ENCODE measurements at places on chromosomes 11 and 22.
A peak's percentile ranks its signal among the peaks of the same experiment; 100 is the strongest.

GRCh38 chr11:37409124-37409523 is 811.1 kb upstream of the RAG2 start:
- DNase-seq = no peak

DNA sequence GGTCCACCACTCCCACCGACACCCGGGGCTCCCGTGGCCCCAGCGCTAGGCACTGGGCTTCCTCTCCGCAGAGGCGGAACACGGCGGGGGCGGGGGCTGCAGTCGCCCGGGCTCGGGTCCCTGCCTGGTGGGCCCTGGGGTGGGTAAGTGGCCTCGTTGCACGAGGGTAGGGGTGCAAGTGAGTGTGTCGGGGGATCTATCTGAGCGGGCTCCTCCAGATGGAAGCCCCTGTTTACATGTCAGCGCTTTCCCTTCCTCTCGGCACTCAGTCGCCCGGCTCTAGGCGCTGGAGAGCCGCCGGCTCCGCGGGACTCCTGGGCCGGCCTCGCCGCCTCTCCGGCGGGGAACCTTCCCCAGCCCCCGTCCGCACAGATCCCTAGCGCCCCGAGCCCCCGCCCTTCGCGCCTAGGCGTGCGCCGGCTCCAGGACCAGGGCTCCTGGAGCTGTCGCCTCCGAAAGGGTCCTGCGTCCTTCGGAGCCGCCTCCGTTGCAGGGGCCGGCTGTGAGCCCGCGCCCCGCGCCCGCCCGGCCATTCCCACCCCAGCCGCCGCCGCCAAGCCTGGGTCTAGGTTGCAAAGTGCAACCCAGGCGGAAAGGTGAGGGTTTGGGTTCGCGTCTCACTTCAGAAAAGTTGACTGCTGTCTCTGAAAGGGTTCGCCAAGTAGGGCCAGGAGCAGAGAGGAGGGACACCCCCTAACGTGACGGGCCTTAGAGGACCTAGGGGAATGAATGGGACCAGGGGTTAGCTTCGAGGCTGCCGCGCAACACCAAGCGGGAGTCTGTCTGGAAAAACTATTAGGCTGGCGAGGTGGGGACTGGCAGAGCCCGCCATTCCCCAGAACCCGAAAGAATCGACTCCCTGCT is 978 bp downstream of the FLI1 start:
- DNase-seq = no peak

GRCh38 chr11:100741866-100742625 is 55.0 kb downstream of the ARHGAP42 start:
- no peak for DNase-seq

DNA sequence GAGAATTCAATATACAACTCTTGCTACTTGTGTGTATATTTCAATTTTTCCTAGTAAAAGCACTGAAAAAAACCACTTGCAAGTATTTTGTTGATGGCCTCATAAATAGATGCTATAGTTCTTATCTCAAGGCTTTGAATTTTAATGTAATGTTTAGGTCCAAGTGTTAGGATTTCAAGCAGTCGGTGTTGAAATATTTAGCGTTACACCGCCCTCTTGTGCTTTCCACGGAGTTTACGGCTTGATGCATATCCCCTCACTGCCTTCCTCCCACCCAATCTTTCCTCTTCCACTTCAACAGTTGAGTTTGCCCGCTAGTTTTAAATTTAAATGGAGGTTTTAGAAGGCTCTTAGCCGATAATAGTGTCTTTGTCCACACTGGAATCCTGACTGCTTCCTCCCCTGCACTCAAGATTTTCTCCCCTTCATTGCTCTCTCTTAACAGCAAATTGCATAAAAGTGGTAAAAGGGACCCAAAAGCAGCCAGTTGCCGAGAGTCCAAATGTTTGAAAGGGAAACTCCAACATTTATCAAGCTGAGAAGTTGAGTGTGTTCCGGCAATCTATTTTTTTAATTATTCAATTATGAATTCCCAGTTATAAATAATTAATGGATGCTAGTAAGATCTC is 25.9 kb upstream of the HTATIP2 start:
- DNase-seq = no peak

DNA sequence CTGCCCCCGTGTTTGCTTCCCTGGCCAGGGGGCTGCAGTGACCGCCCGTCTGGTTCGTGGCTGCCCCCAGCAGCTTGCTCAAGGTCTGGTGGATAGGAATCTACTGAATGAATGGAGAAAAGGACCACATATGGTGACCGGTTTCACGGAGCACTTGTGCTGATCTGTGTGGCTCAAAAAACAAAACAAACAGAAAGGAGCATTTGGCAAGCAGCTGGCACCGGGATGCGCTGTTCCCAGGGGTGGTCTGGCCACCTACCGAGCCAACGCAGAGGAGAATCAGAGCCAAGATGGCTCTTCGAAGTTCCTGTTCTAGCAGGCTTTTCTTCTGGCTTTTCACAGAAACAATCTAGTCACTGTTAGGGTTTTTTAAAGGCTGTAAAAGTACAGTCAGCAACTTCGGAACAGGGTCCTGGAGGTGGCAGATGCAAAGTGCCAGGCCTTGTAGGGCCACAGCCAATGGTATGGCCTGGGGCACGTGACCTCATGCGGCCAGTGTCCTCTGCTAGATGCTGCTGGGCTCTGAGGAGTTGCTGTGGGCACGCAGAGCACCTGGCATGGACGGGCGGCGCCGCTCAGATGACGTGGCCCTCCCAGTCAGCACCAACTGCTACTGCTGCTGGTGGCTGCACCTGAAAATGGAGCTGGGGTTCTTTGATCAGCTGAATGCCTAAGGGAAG is 27.3 kb upstream of the PACSIN2 start:
- no peak for DNase-seq

- DNase-seq = peak; percentile 49
Measured at GRCh38 chr22:36435516-36436415, 45.7 kb downstream of the TXN2 start.

DNA sequence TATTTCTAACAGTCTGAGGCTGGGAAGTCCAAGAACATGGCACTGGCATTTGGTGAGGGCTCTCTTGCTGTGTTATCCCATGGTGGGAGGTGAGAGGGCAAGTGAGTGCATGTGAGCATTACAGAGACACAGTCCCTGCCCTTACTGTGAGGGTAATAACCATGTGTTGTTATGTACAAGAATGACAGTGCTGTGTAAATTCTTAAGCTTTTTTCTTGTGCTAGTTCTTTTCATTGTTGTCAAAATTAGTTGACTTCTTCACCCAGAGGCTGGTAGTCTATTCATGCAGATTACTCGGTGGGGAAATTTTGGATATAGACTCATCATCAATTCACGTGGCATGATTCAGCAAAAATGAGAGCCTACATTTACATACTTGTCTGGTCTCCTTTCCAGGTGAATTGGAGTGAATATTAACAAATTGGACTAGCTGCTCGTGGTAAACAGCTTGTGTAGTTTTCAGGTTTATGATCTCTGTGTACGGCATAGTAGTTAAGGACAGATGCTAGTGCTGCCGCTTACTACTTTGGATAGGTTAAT is 49.3 kb downstream of the ATXN10 start:
- no peak for DNase-seq

GRCh38 chr11:56196705-56197104 is 20.3 kb downstream of the OR5J2 start:
- no peak for DNase-seq

- no peak for DNase-seq
Measured at GRCh38 chr22:32255726-32256125, 579 bp upstream of the SLC5A4 start.

DNA sequence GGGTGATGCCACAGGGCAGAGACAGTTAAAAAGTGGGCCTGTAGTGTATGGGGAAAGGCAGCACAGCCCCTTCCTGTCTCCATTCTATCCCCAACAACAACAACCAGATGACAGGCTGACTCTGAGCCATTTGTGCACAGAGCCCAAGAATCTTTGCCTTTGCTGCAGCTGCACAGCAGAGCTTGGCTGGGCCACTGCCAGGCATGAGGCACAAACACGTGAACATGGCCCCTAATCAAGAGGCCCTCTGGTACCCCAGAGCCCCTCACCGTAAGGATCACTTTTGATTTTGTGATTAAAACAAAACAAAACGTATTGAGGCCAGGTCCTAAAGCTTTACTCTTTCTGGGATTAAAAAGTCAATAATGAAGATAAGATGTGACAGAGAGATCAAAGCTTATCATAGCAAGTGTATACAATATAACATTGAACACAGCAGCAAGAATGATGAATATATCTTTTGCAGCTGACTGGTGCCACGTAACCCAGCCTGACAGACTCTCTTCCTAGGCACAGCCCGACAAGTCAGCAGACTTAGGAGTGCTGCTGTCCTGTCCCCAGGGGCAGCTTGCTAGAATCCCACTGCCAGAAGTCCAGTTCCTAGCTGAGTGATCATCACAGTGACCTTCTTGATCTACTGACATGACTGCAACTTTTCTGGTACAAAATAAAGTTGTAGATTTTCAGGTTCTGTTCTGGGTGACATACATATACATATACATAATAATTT is 117.8 kb downstream of the SERGEF start:
- no peak for DNase-seq

DNA sequence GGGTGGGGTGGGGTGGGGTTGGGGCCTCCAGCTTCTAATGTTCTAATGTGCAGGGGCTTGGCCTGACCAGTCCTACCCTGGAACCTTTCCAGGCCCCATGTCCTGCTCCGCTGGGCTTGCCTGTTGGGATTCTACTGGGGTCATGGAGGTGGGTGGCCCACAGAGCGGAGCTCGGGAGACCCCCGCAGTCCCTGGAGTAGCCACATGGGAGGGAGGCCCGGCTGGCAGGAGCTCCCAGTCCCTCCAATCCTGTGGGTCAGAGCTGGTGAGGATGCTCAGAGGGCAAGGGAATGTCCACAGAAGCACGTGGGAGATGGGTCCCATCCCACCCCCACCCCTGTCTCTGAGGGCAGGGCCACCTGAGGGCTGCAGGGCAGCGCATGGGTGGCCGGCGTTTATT is 2.9 kb downstream of the SEPTIN5 start:
- DNase-seq = no peak

- peak; percentile 2 for DNase-seq
Measured at GRCh38 chr11:133134314-133135173, 397.8 kb downstream of the OPCML start.

- DNase-seq = no peak
Measured at GRCh38 chr11:44532809-44533208, 32.7 kb upstream of the CD82 start.

DNA sequence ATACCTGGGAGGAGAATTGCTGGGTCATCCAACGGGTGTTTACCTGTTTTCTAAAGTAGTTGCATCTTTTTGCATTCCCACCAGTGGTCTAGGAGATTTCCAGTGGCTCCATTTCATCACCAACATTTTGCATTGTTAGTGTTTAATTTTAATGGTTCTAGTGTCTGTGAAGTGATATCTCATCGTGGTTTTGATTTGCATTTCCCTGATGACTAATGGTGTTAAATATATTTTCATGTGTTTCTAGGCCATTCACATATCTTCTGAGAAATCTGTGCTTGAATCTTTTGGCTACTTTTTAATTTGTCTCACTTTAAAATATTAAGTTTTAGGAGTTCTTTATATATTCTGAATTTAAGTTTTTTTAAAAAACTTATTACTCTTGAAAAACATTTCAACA is 439.6 kb downstream of the TMEM135 start:
- no peak for DNase-seq

- no peak for DNase-seq
Measured at GRCh38 chr11:134597452-134597851, 185.4 kb upstream of the B3GAT1 start.

DNA sequence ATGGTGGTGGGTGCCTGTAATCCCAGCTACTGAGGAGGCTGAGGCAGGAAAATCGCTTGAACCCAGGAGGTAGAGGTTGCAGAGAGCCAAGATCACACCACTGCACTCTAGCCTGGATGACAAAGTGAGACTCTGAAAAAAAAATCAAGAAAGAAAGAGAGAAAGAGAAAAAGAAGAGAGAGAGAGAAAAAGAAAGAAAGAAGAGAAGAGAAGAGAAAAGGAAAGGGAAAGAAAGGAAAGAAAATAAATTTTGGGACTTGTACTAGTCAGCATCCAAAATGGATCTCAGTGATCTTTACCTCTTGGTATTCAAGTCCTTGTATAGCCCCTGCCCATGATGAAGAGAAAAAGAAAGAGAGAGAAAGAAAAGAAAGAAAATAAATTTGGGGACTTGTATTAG is 22.2 kb upstream of the PICALM start:
- DNase-seq = no peak

- DNase-seq = no peak
Measured at GRCh38 chr11:2363130-2363529, 14.0 kb upstream of the CD81 start.

GRCh38 chr22:46694416-46695170 is 43.5 kb downstream of the CERK start:
- DNase-seq = no peak

DNA sequence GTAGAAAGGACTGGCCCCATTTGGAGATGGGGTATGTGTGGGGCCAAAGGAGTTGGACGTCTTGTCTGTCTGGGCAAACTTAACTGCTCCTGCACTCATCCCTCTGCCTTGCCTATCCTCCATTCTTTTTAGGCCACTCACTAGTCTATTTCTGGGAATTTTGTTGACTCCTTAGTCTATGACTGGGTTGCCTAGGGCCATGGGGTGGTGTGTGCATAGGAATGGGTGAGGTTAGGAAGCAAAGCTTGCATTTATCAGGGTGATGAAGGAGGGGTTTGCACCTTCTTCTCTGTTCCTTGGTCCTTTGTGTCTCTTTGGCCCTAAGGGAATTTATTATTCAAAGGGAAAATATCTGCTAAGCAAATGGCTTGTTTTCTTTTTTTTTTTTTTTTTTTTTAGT is 80.9 kb upstream of the OR9Q1 start:
- DNase-seq = no peak

DNA sequence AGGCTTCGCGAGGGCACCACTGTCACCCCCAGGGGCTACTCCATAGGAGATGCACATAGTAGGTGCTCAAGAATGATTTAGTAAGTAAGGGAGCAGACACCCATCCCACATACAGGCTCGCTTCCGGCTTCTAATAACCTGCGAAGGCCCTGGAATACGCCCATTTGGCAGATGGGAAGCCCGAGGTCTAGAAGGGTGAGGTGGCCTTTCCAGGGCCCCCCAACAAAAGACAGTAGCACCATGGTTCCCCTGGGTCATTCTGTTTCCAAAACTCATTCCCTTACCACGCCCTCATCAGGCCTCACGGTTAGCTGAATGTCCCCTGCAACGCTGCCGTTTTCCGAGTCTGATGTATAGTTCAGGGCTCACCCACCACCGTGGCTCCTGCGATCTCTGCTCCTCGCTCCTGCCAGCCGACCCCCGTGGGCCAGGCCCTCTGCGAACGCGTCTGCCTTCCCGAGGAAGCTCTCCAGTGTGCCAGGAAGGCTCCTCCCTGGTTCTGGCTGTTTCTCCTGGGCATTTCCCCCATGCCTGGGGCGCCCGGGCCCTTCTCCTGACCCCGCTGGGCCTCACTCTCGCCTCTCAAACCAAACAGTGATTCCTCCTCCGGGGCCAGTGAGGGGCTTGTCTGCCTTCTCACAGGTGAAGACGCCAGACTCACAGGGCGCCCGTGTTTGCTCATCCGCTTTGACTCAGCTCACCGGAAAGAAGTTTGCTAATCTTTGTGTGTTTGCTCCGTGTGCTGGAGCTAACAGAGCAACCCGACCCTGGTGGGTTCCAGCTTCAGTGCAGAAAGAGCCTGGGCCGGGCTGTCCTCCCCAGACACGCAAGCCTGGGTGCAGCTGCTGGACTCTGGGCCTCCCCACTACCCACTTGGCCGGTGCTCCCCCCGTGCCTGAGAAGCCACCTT is 86.6 kb downstream of the RTL6 start:
- DNase-seq = no peak
